ENCODE measurements at places on chromosomes 2 and 18. TPM values are rescaled to one million over a fixed set of nuclear protein-coding genes. Genes with fewer than 3 reads are reported as not detected.

The CYP27A1 gene
- total RNA-seq = 0.39 TPM

GRCh38 chr18:5073026-5073944 lies 123.8 kb downstream of the AKAIN1 start:
- DNase-seq = no peak

The FHL2 gene
- 2.3 TPM for total RNA-seq

GRCh38 chr2:11743846-11744553 lies 2.4 kb upstream of the LPIN1 start:
- peak; percentile 67 for DNase-seq

The MFSD6 gene
- 45.8 TPM for total RNA-seq

The IL36RN gene
- not detected for total RNA-seq

DNA sequence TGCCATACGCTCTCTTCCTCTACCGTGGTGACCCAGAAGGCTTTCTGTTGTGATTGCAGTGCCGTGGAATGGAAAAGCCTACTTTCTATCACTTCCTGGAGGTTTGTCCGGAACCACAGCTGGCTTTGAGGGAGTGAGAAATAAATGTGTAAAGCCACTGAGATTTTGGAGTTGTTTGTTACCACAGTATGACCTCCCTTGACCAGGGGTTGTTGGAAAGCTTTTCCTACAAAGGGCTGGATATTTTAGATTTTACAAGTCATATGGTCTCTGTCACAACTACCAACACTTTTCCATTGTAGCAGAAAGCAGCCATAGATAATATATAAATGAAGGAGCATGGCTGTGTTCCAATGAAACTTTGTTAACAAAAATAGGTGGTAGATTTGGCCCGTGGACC lies 70.3 kb downstream of the VAPA start:
- no peak for DNase-seq

The WIPF1 gene
- 340 TPM for total RNA-seq

- no peak for DNase-seq
Measured at GRCh38 chr2:70888923-70889715, 46.6 kb upstream of the ATP6V1B1 start.

DNA sequence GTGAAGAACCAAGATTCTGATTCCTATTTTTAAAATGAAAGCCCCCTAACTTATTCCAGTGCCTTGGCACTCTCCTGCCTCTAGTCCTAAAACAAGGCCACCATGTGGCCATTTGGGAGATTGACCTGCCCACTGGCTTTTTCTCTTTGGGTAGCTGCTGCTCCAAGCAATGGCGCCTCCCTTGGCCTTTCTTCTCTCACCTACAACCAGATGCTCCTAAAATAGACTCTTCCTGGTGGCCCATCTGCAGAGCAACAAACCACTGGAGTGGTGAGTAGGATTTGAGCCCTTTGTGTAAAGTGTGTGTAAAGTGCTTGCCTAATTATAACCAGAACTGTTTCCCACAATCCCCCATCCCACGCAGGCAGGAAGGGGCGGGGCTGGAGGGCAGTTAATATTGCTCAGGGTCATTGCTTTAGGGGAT lies 114.2 kb downstream of the FHOD3 start:
- no peak for DNase-seq

DNA sequence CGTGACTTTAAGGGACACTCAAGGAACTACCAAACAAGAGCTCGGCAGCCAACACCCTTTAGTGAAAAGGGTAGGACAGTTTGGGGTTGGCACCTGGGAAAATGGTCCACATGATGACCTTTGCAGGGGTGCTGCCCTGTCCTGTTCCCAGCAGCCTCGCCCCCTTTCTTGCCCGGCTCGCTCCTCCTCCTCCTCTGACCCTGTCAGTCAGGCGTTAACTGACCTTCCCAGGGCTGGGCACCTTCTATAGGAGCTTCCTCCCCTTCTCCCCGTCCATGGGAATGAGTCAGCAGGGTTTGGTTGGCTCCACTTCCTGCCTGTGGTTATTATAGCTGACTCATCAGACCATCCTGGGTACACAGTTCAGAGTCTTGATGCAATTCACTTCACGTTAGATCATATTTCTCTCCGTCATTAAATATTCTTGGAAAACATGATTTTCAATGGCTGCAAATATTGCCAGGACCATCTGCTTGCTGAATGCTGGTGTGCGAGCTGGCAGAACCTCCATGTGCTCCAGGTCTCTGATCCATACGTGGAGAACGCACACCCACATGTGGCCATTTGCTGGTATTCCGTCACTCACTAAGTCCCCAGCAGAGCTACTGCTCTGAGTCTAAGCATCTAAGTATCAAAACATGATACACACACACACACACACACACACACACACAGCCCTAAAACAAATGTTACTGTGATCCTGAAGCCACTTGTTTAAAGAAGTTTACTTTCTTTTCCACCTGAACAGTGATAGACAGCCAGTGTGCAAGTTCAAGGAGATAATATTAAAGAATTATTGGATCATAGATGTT lies 185.0 kb downstream of the ANAPC1 start:
- DNase-seq = peak; percentile 71

The CLEC4F gene
- 0.10 TPM for total RNA-seq

The MEP1B gene
- not detected for total RNA-seq

The CHPF gene
- total RNA-seq = 43.4 TPM

- DNase-seq = no peak
Measured at GRCh38 chr2:238240757-238241711, 1.2 kb upstream of the HES6 start.

DNA sequence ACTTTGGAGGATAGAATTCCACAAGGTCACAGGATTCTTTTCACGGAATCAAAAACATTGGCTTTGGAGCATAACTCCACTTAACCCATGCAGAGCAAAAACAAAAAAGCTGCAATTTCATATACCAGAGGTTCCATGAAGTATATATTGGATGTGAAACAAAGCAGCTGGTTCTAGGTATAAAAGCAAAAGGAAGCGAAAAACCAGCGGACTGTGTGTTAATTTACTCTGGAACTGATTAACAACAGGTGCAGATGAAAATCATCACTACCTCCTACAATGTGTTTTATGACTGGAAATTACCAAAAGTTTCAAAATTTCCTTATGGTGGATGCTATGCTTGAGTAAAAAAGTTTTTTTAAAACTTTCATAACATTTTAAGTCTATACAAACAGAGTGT lies 54.4 kb upstream of the LINC00305 start:
- no peak for DNase-seq

The VSNL1 gene
- not detected for total RNA-seq
